ENCODE measurements at places on chromosomes 3 and 15. TPM values are rescaled to one million over a fixed set of nuclear protein-coding genes. Genes with fewer than 3 reads are reported as not detected.

- DNase-seq, result no peak
These were observed 19.8 kb upstream of the CELF6 start for GRCh38 chr15:72339777-72340177.

GRCh38 chr3:111979434-111980038 lies 710 bp downstream of the ABHD10 start:
- no peak for DNase-seq

- DNase-seq, result no peak
These were observed 56.6 kb upstream of the CHST2 start for GRCh38 chr3:143063018-143063417.

DNA sequence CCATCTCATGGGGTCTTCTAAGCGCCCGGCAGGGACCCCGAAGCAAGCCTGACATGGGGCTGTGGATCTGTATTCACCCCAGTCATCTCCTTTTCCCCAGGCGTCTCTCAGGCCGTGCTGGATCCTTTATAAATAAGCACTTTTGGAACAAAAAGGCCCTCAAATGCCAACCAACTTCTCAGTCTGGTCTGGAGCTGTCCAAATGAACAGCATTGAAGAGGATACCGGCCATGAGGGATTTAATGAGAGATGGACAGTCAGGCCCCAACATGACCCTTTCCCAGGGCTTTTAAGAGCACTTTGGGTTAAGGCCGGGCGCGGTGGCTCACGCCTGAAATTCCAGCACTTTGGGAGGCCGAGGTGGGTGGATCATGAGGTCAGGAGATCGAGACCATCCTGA lies 89.2 kb upstream of the SPATA12 start:
- no peak for DNase-seq

DNA sequence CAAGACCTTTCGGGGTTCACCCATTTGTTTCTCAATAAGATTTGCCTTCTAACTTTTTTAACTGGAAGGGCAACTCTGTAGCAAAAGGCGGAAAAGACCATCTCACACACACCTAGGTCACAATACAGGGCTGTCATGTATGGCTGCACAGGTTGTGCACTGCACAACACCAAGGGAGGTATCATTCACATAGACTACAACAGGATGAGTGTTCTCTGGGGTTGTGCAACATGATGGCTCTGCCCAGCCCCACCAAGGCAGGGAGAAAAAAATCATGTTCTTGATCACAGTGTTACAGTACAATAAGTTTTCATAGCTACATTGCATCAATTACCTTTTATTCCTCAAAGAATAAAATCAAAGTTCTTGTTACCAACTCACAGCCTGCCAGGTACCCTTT lies 52.8 kb downstream of the ANXA2 start:
- DNase-seq, result no peak

- no peak for DNase-seq
These were observed 10.3 kb upstream of the RHO start for GRCh38 chr3:129518038-129518561.

DNA sequence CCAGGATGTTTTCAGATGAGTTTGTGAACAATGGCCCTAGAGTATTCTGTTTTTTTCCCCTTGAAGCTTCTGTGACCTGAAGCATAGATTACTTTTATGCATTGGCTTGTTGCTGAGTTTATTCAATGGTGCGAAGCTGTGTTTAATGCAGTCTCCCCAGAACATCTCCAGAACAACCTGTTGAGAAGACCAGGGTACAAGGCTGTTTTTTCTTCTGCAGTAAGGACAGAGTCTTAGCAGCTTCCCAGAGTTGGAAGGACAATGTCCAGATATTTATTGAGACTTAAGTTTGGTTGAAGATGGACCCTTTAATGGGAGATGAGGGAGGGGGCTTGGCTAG lies 295.6 kb downstream of the LRTM1 start:
- DNase-seq, result no peak

The JAGN1 gene
- polyA plus RNA-seq, result 38.5 TPM

The C3orf20 gene
- 0.10 TPM for polyA plus RNA-seq

DNA sequence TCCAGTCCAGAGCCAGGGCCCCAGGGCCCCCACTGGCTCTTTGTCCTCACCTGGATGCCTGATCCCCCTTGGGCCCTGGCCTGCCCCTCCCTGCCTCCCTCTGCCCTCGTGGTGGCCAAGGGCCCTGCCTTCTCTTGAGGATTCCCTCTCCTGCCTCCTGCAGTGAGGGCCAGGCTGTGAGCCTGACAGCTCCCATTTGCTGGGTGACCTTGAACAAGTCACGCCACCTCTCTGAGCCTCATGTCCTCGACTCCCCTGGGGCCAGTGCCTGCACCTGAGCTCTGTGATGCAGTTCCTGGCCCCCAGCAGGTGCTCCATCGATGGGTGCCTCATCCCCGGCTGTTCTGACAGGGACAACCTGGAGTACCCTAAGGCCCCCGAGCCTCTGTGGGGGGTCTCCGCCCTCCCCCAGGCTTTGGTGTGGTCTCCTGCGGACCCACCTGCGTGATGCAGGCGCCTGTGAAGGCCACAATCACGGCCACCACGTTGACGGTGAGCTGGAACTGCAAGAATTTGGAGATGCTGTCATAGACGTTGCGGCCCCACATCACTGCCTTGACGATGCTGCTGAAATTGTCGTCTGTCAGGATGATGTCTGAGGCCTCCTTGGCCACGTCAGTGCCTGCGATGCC lies 24.1 kb upstream of the SEC13 start:
- DNase-seq, result no peak

GRCh38 chr3:44803298-44803697 lies 41.7 kb downstream of the KIF15 start:
- no peak for DNase-seq

DNA sequence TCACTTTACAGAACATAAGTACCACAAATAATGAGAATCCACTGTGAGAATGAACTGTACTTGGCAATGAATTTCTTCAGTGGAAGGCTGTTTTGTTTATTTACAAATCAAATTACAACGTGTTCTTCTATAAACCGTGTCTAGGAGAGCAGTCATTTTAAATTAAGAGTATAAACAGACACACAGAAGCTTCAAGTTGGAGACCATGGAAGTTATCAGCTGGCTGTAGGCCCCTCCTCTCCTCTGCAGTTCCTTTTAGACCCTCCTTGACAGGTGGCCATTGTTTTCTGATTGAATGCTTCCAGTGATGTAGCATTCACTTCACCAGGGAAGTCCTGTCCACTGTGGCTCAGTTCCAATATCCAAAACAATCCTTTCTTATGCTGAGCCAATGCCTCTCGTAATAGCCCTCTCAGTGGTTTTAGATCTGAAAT lies 7.3 kb upstream of the MAPK6 start:
- no peak for DNase-seq

DNA sequence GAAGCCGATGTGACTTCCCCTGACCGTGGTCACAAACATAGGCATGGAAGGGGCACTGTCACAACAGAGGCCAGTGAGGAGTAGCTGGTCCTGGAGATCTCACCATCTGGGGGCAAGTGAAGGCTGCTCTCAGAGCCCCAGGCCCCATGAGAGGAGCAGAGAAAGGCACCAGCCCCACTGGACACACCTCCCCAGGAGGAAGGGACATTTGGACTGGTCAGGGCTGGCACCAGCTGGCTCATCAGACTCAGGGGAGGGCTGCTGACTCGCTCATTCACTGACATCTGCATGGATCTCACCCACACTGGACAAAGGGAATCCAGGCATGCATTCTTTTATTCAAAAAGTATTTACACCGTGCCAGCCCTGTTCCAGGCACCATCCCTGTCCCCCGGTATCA lies 26.8 kb downstream of the ESYT3 start:
- no peak for DNase-seq

Data from left lung (tissue), 14 donors.